ENCODE measurements at places on chromosomes 3 and 15.

- DNase-seq = no peak
Observed at GRCh38 chr3:133914839-133915600, 19.3 kb upstream of the RAB6B start.

- DNase-seq = no peak
Observed at GRCh38 chr15:28979208-28979841, 93.6 kb downstream of the APBA2 start.

- no peak for DNase-seq
Observed at GRCh38 chr3:170840291-170840859, 29.6 kb downstream of the RPL22L1 start.

DNA sequence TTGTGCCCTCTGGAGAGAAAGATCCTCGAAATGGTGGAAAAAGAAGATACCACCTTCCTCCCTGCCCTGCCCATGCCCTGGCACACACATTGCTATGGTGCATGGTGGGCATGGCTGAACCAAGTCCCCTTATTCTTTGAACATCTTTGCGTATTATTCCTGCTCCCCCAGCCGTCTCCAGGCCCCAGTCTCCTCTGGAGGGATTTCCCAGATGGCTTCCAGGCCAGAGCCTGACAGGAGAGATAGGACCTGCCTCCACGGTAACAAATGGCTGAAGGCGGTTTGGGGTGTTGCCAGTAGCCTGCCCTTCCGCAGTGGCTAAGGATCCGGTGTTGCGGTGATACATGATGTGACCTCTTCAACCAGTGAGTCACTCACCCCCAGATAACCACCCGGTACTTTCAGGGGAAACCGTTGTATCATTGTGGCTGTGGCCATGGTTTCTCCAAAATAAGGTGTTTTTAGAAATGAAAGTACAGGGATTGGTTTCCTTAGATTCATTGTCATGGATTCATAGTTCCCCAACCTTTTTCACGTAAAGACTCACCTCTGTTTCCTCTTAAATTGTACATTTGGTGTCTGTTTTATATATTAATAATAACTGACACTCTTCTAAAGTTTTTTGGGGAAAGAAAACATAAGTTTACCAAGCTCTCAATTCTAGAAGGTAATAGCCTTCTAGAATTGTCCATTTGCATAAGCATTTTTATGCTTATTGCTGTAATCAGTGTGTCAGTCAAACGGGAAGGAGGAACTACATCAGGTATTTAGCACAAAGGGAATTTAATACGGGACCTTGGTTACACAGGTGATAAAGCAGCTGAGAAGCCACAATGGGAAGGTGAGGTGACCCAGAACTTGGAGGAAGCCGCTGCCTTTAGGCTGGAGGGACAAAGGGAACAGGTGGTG is 25.9 kb downstream of the SMAD3 start:
- DNase-seq = peak; percentile 90

DNA sequence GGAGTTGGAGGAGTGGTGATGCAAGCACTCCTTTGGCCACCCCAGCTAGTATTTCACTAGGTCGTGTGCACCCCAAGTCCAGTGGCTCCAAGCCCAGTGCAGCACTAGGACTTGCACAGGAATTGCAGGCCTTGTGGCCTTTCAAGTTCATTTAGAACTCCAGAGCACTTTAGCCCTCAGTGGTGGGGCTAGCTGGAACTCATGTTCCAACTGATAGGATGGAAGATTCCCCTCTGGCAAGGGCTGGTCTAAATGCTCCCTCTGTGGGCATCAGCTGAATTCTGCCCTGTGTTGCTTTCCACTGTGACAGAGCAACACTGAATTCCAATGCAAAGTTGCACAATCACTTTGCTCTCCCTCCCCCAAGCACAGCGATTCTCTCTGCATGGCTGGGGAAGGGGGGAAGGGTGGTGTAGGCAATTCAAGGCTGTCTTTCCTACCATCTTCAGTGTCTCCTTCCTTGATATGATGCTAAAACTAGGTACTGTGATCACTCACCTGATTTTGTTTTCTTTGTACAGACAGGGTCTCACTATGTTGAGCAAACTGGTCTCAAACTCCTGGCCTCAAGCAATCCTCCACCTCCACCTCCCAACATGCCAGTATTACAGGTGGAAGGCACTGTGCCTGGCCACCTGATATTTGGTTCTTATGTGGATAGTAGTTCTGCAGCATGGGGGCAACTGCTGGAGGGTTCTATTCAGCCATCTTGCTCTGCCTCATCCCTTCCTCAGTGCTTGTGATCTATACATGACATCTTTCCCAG is 10.3 kb downstream of the USF3 start:
- no peak for DNase-seq

- DNase-seq = no peak
Observed at GRCh38 chr3:195885036-195885891, 23.1 kb downstream of the TNK2 start.

GRCh38 chr3:112888381-112889085 is 41.9 kb upstream of the CD200R1L start:
- DNase-seq = no peak

All from Calu3 (cell line).